ENCODE measurements at places on chromosomes 12 and 14. TPM values are rescaled to one million over a fixed set of nuclear protein-coding genes. Genes with fewer than 3 reads are reported as not detected.

DNA sequence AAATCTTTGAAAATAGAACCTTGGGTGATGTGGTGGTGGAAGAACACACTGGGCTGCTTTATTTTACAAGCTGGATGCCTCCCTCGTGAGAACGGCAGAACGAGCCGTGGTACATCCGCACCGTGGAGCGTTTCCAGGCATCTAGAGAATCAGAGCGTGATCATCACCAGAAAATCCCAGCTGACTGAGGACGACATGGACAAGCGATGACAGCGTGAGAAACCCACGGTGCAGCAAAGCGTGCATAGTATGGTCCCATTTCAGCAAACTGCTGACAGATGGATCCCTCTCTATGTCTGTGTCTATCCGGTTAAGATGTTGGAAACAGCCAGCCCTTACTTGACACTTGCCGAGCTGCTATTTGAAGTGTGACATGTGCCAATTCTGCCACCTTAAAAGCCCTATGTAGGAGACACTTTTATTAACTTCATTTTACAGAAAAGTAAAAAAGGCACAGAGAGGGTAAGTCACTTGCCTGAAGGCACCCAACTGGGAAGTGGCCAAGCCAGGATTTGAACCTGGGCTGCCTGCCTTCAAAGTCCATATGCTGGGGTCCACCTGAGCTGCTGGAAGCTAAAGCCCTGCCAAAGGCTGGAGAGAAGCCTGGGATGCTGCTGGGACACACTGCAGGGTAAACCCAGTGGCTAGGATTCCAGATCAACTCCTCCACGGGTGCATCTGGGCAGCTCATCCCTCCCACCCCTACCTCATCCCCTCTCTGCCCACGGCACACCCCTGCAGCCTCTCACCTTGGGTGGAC is 14.9 kb downstream of the SCARB1 start:
- no peak for DNase-seq

- DNase-seq: no peak
Observed at GRCh38 chr12:109840305-109841074, 7.3 kb upstream of the TRPV4 start.

GRCh38 chr14:77067632-77068516 is 30.2 kb upstream of the CIPC start:
- peak; percentile 82 for DNase-seq

DNA sequence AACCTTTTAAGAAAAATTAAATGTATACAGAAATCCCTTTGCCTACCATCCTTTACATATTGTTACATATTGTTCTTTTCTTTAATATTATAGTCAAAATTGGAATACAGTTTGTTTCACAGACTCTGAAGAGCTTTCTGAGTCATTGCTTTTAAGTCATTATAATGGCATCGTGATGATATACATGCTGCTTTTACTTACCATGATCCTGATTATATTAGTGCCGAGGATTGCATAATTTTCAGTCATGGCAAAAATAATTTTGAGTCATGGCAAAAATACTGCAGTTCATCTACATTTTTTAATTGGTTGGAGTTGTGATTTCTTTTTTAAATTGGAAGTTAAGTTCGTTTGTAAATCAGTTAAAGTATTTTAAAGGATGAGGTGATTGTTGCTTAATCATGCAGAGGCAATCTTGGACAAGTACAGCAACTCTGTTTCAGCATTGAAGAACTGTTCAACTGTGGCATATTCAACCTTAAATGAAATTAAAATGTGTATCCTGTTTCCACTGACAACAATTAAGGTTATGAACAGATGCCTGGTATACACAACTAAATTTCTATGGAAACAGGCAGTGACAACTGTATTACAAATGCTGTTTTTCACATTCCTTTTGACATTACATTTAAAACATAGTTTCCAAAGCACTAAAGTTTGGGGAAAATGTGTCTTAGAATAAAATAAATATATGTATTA is 142.3 kb downstream of the PCNX1 start:
- no peak for DNase-seq

- DNase-seq: no peak
Observed at GRCh38 chr14:87797001-87797400, 196.0 kb downstream of the GALC start.

GRCh38 chr14:59600211-59600945 is 23.8 kb upstream of the CCDC175 start:
- DNase-seq: no peak

- DNase-seq: no peak
Observed at GRCh38 chr12:79141776-79142175, 277.2 kb downstream of the SYT1 start.

- no peak for DNase-seq
Observed at GRCh38 chr12:130498589-130499385, 161.1 kb downstream of the PIWIL1 start.

- DNase-seq: no peak
Observed at GRCh38 chr12:92729773-92730305, 27.1 kb downstream of the PLEKHG7 start.

DNA sequence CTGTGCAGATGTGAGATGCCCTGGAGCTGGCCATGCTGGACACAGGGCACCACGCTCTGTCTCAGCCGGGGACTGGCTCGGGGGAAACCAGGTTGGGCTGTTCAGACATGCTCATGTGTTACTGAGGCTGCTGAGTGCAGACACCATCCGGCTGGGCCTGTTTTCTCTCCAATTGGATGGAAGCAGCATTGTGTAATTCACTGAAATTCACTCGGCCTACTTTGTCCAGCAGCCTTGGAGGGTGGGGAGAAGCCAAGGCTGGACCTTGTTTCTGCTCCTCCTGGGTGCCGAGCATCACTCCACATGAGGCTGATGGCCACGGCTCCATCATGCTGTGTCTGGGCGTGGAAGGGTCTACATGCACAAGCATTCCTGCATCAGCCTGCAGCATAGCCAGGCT is 130.7 kb downstream of the SMOC1 start:
- no peak for DNase-seq

- no peak for DNase-seq
Observed at GRCh38 chr12:68497702-68498101, 113.0 kb upstream of the RAP1B start.

DNA sequence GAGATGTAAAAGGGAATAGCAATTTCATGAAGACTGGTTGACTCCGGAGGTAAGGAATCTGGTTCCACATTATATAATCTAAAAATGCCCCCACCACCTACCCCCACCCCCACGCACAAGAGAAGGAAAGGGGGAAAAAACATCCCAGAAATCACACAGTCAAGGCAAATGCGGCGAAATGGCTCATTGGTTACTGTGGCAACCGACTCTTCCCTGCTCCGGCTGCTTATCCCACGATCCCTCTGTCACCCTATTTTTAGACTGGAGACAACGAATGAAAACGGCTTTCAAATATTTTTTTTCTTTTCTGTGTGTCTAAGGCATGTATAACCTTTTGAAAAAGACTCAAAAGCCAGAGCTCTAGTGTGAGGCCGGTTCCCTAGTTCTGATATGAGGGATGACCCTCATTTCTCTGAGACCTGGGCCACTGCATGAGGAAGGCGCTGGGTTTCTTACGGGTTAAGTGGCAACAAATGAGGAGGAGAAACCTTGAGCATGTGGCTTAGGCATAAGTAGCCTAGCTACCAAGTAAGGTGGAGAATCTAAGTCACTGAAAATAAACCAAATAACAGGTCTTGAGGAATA is 148.3 kb upstream of the GRIN2B start:
- no peak for DNase-seq

DNA sequence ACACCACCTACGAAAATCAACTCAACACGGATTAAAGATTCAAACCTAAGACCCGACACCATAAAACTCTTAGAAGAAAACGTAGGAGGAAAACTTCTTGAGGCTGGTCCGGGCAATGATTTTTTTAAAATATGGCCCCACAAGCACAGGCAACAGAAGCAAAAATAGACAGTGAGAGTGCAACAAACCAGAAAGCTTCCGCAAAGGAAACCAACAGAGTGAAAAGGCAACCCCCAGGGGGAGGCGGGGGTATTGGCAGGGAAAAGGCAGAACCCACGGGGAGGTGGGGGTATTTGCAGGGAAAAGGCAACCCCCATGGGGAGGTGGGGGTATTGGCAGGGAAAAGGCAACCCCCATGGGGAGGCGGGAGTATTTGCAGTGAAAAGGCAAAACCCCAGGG is 20.5 kb upstream of the FBRSL1 start:
- DNase-seq: no peak

- no peak for DNase-seq
Observed at GRCh38 chr12:109541413-109541726, 31.9 kb downstream of the MMAB start.

GRCh38 chr14:98208943-98209342 is 1063.1 kb downstream of the BCL11B start:
- DNase-seq: no peak

DNA sequence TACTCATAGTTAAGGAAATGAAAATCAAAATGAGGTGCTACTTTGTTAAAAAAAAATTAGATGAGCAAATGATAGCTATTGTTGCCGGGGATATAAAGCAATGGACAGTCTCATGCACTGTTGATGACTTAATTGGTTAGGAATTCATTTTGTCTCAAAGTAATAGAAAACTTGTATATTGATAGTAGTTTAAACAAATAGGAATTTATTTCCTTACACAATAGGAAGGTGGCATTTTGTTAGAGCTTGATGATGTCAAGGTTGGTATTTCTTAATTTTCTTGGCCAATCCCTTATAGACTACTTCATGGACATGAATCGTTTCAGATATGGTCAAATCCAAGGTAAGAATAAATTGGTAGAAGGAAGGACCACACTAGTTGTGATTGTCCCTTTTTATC is 7.8 kb downstream of the PRPF39 start:
- no peak for DNase-seq

- DNase-seq: no peak
Observed at GRCh38 chr14:94051115-94051514, 25.0 kb downstream of the OTUB2 start.

DNA sequence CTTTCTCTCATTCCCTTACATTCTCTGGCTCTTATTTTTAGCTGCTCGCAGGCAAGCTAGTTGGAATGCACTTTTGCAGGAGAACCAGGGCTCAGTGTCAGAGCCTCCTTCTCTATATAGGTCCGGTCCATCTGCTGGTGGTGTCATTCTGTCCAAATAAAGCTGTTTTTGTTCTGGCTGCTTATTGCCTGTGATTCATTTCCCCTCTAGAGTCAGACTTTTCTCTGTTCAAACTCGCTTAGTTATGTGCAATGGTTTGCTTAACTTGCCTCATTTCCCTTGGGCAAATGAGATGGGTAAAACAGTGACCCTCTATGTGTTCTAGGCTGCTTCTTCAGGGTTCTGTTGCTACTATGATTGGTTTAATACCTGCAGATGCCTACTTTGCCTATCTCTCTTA is 2.9 kb downstream of the SMARCD1 start:
- no peak for DNase-seq

Gene OTOGL
- 0.60 TPM for total RNA-seq

Gene KITLG
- 13.0 TPM for total RNA-seq

Gene SVOP
- total RNA-seq: not detected

Gene RAD9B
- total RNA-seq: 0.73 TPM

Gene PRB2
- total RNA-seq: not detected

Gene CLEC7A
- total RNA-seq: not detected

Gene CLMN
- total RNA-seq: 117 TPM

Gene SETD3
- total RNA-seq: 47.4 TPM

Gene CISTR
- not detected for total RNA-seq

Gene LRRC10
- not detected for total RNA-seq

Gene E2F7
- total RNA-seq: 7.7 TPM

Gene SMCO2
- not detected for total RNA-seq

All from mesothelial cell of epicardium (in vitro differentiated cells).